SK-N-SH (cell line): ENCODE measurements at places on chromosomes 12 and 14. TPM values are rescaled to one million over a fixed set of nuclear protein-coding genes. Genes with fewer than 3 reads are reported as not detected.

GRCh38 chr12:77679686-77680085, 151.0 kb upstream of the NAV3 start:
- no peaks in the 10 kb centered on the region for H3K36me3 ChIP-seq
- no peak for DNase-seq
- no peak overlapping the region for H3K4me3 ChIP-seq
- peaks cover 2% of the 10 kb centered on the region; the same call in 1 of the 2 replicates for H3K4me1 ChIP-seq

DNA sequence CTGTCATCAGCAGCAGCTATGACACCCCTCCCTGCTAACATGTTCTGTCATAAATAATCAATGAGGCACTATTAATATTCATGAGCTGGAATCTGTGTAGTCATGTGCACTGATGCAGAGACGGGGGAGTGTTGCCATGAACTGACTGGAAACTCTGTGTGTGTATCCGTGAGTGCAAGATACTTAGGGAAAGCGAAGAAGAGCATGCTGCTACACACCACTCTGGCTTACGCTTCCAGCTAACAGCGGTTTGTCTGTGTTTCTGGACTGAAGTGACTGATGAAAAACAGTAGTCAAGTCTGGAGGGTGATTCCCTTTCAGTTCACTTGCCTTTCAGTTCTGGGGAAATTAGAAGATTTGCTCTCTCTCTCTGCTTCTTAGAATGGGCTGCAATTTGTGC, 249.4 kb downstream of the PDZRN4 start:
- no peak for DNase-seq

GRCh38 chr12:109466821-109467220, 10.3 kb downstream of the KCTD10 start:
- H3K4me3 ChIP-seq, result no peak overlapping the region
- no peaks in the 10 kb centered on the region for H3K27me3 ChIP-seq
- DNase-seq, result no peak
- H3K4me1 ChIP-seq, result peaks cover 35% of the 10 kb centered on the region
- no peak overlapping the region for H3K27ac ChIP-seq

DNA sequence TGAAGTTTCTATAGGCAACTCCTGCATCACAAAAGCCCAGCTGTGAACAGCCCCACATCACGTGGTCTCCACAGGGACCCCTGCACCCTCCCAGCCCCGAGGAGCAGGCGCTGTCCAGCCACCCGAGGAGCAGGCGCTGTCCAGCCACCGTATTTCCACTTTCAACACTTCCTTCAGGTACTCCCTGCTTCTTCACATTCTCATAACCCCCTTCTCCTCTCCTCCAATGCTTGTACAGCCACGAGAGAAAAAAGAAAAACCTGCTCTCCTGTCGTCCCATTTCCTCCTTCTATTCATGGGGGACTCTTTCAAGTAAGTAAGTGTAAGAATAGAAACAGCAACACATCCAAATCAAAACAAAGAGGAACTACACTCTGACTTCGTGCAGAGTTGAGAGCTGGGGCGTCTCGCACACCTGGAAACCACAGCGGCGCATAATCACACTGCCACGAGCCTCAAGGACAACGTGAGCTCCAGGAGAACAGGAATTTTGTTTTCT, 11.9 kb downstream of the CDC42BPB start:
- no peak overlapping the region for H3K4me3 ChIP-seq
- DNase-seq, result no peak
- H3K27ac ChIP-seq, result no peak overlapping the region
- H3K4me1 ChIP-seq, result peaks cover 6% of the 10 kb centered on the region; the same call in 1 of the 2 replicates
- H3K36me3 ChIP-seq, result peaks cover 7% of the 10 kb centered on the region; the same call in 1 of the 2 replicates

DNA sequence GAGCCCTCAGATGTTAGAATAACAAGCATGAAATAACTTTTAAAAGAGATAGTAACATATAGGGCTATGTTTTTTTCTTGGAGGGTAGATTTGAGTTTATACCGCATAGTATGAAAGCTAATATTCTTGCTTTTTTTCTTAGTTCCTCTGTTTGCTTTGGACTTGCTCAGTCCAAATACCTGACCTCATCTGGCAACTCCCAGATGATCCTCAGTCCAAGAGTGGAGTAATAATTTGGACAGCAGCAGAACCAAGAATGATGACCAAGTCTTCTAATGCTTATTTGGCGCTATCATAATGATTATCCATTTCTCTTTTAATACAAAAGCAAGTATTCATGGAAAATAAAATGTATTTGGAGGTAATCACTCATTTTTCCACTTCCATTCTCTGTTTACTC, 45.6 kb downstream of the GUCY2C start:
- H3K27me3 ChIP-seq, result no peaks in the 10 kb centered on the region; the same call in 1 of the 2 replicates
- no peak for DNase-seq
- no peaks in the 10 kb centered on the region for H3K36me3 ChIP-seq
- H3K4me1 ChIP-seq, result no peaks in the 10 kb centered on the region
- H3K4me3 ChIP-seq, result no peak overlapping the region

GRCh38 chr14:102055181-102055901, 31.5 kb downstream of the HSP90AA1 start:
- H3K27me3 ChIP-seq, result no peaks in the 10 kb centered on the region
- no peak for DNase-seq
- peaks cover 11% of the 10 kb centered on the region; the same call in 1 of the 2 replicates for H3K36me3 ChIP-seq
- H3K27ac ChIP-seq, result no peak overlapping the region

- no peaks in the 10 kb centered on the region for H3K27me3 ChIP-seq
- H3K4me1 ChIP-seq, result no peaks in the 10 kb centered on the region
- H3K36me3 ChIP-seq, result no peaks in the 10 kb centered on the region
- peak overlapping the region; percentile 11; the same call in 1 of the 2 replicates for H3K27ac ChIP-seq
- no peak overlapping the region for H3K4me3 ChIP-seq
- peak; percentile 5 for DNase-seq
Measured at GRCh38 chr12:23169696-23170013, 544.7 kb downstream of the ETNK1 start.

GRCh38 chr14:38549564-38549963, 293.7 kb upstream of the CLEC14A start:
- H3K27me3 ChIP-seq, result no peaks in the 10 kb centered on the region
- H3K27ac ChIP-seq, result no peak overlapping the region
- H3K4me1 ChIP-seq, result peaks cover 5% of the 10 kb centered on the region; the same call in 1 of the 2 replicates
- H3K4me3 ChIP-seq, result no peak overlapping the region
- no peaks in the 10 kb centered on the region for H3K36me3 ChIP-seq

DNA sequence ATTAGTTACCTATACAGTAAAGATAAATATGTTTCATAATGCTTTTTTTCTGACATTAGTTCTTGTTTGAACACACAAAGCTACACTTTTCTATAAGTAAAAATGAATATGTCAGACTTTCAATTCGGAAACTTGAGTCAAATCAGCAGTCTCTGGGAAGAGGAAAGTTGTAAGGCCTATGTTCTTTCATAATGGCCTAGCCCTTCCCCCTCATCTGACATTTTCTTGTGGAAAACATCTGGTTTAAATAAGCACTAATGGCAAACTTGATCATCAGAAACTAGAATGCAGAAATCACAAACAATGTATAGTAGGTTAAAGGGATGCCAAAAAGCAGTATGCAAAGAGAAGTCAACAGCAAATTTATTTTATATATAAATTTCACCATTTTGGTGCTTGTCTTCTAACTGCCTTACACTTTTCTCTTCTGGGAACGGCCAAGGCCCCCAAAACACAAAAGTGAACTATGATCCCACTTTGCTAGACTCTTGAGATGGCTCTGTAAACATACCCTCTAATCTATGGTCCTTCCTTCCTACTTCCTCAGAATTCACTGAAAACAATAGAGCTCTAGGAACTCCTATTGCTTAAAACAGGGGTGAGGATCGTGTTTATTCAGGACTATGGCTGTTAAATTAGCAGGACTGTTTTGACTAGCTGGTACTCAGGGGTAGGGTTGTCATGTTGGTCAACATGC, 444.1 kb downstream of the RAD51B start:
- no peaks in the 10 kb centered on the region for H3K27me3 ChIP-seq
- DNase-seq, result peak; percentile 30
- no peak overlapping the region for H3K4me3 ChIP-seq
- H3K27ac ChIP-seq, result peak overlapping the region; percentile 81
- H3K36me3 ChIP-seq, result no peaks in the 10 kb centered on the region
- H3K4me1 ChIP-seq, result peaks cover 15% of the 10 kb centered on the region

- peak overlapping the region; percentile 96 for H3K4me3 ChIP-seq
- H3K27ac ChIP-seq, result peak overlapping the region; percentile 93
- peaks cover 18% of the 10 kb centered on the region for H3K36me3 ChIP-seq
- DNase-seq, result peak; percentile 80
- H3K4me1 ChIP-seq, result peaks cover 27% of the 10 kb centered on the region
- no peaks in the 10 kb centered on the region for H3K27me3 ChIP-seq
Measured at GRCh38 chr12:67649570-67650387, 1.2 kb downstream of the DYRK2 start.

GRCh38 chr12:14878488-14878887, 7.2 kb downstream of the MGP start:
- DNase-seq, result no peak
- H3K4me1 ChIP-seq, result no peaks in the 10 kb centered on the region
- no peak overlapping the region for H3K4me3 ChIP-seq
- peaks cover 9% of the 10 kb centered on the region for H3K36me3 ChIP-seq
- no peaks in the 10 kb centered on the region for H3K27me3 ChIP-seq

- no peaks in the 10 kb centered on the region for H3K27me3 ChIP-seq
- DNase-seq, result peak; percentile 61
- H3K27ac ChIP-seq, result no peak overlapping the region
- no peaks in the 10 kb centered on the region for H3K4me1 ChIP-seq
- no peak overlapping the region for H3K4me3 ChIP-seq
Measured at GRCh38 chr12:37543131-37543965, 773.2 kb upstream of the ALG10B start.

- no peak overlapping the region for H3K4me3 ChIP-seq
- H3K27ac ChIP-seq, result no peak overlapping the region
- H3K36me3 ChIP-seq, result no peaks in the 10 kb centered on the region
Measured at GRCh38 chr12:44915958-44916357, 39.8 kb upstream of the NELL2 start.

DNA sequence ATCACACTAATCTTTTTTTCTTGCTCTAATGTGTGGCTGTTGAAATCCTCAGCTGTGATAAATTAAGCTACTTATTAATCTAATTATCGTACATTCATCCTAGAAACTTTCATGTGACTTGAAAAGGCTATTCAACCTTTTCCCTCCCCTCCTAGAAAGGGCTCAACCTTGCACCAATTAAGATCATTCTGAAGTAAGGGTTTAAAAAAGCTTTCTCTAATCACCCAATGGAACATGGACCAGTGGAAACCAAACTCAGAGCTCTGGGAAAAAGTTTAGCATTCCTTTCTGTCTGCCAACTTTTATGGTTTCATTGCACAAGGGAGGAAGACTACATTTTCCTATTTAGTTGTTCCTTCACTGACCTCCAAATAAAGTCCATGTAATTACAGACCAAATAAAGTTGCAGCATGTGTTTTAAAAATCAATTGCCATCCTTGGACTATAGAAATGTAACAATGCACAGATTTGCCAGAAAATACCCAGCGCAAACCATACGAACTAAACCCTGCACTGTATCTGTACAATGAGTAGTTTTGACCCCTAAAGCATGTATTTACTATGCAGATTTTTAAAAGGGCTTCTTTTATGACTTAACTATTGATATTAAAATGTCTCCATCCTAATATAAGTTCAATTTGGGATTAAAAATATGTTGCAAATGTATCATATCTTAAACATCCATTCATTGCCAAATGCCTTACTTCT, 142.6 kb upstream of the OTX2 start:
- no peaks in the 10 kb centered on the region for H3K4me1 ChIP-seq
- no peak overlapping the region for H3K4me3 ChIP-seq
- no peak overlapping the region for H3K27ac ChIP-seq
- no peak for DNase-seq

DNA sequence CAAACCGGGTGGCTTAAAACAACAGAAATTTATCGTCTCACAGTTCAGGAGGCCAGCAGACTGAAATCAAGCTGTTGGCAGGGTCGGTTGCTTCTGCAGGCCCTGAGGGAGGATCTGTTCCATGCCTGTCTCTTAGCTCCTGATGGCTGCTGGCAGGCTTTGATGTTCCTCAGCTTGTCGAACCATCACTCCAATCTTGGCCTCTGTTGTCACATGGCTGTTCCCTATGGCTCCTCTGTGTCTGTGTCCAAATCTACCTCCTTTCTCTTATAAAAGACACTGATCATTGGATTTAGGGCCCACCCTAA, 14.0 kb downstream of the NFATC4 start:
- H3K4me3 ChIP-seq, result no peak overlapping the region
- peak overlapping the region; percentile 44; the same call in 1 of the 2 replicates for H3K27ac ChIP-seq
- H3K27me3 ChIP-seq, result no peaks in the 10 kb centered on the region
- no peaks in the 10 kb centered on the region for H3K4me1 ChIP-seq
- no peaks in the 10 kb centered on the region for H3K36me3 ChIP-seq

GRCh38 chr14:104563742-104564615, 15.6 kb upstream of the C14orf180 start:
- no peaks in the 10 kb centered on the region for H3K27me3 ChIP-seq
- no peaks in the 10 kb centered on the region for H3K36me3 ChIP-seq
- peaks cover 65% of the 10 kb centered on the region; the same call in 1 of the 2 replicates for H3K4me1 ChIP-seq

GRCh38 chr14:89418452-89418851, 1.4 kb upstream of the FOXN3 start:
- peaks cover 5% of the 10 kb centered on the region; the same call in 1 of the 2 replicates for H3K36me3 ChIP-seq
- DNase-seq, result peak; percentile 67

GRCh38 chr12:75964150-75964549, 67.4 kb downstream of the PHLDA1 start:
- no peaks in the 10 kb centered on the region for H3K27me3 ChIP-seq
- H3K36me3 ChIP-seq, result no peaks in the 10 kb centered on the region
- no peak overlapping the region for H3K4me3 ChIP-seq
- no peak for DNase-seq
- H3K4me1 ChIP-seq, result 0 out of 2 replicates have a peak, but pooled peaks cover 7% of the 10 kb centered on the region

DNA sequence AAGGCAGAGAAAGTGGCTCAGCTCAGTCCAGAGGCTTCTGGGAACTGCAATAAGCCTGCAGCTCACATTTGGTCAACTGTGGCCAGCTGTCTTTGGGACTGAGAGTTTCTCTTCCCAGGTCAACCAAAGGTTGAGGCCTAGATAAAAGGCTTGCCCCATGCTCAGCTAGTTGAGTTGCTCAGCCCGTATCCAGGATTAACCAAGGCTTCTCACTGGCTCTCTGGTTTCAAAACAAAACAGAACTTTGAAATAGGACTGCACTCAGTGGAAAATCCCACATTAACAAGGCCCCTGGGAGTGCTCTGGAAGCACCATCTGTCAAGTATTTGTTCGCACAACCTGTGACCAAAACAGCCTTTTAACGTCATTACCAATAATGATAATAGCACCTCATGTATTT, 40.3 kb upstream of the NUAK1 start:
- H3K4me3 ChIP-seq, result no peak overlapping the region
- no peaks in the 10 kb centered on the region for H3K36me3 ChIP-seq
- H3K27ac ChIP-seq, result no peak overlapping the region
- DNase-seq, result no peak

GRCh38 chr12:38155526-38156496, 160.8 kb upstream of the ALG10B start:
- H3K27me3 ChIP-seq, result peaks cover 73% of the 10 kb centered on the region
- H3K36me3 ChIP-seq, result no peaks in the 10 kb centered on the region
- no peak overlapping the region for H3K4me3 ChIP-seq

RERG gene
- 0.49 and 0.84 TPM in 2 replicates for polyA plus RNA-seq

NID2 gene
- 15.9 and 22.7 TPM in 2 replicates for polyA plus RNA-seq

TAS2R9 gene
- not detected in 2 replicates for polyA plus RNA-seq

KERA gene
- polyA plus RNA-seq, result not detected in 2 replicates

PTPRO gene
- 1.4 and 1.9 TPM in 2 replicates for polyA plus RNA-seq
